ENCODE measurements at places on chromosomes 5 and 9.

DNA sequence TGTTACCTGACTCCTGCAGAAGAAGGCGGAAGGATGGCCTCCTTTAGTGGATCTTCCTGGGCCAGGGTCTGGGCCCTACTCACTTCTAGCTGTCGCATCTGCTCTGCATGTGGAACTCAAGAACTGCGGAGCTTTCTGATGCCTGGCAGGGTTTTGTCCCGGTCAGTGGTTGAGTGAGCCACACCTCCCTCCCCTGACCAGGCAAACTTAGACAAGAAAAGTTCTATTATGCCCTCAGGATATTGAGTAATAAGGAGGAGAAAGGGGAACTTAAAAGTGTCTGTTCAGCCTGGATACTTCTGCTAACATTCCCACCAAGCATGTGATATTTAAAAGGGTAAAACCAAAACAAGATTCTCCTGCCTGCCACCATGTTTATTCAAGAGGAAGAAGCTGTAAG lies at the start of gene FYB1:
FYB1 (minus strand) TSS at position 127 of the 400 bp plus-strand sequence. CDS start 16,603 bp downstream, outside the sequence.
- DNase-seq = no peak

GRCh38 chr5:116229131-116229689 lies 144.4 kb downstream of the COMMD10 start:
- DNase-seq = no peak

DNA sequence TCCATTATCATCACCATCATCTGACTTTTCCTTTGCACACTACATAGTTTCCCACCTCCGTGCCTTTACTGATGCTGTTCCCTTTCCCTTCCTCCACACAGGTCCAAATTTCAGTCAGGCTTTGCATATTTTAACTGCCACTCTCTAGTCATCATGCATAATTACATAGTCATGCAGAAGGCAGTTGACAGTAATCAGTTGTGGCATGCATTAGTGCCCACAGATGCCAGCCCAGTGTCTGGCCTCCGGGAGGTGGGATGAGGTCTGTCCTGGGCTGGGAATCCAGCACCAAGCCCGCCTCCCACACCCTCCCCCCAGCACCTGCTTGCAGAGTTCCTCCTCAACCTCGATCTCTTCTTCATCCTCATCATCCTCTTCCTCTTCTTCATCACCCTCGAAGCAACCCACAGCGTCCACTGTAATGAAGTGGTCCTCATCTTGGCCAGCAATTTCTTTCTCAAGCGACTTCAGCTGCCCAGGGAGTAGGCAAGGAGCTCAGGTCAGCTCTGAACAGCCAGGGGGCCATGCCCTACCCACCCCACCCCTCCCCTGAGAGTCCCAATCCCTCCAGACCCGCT lies 8.8 kb downstream of the BBLN start:
- DNase-seq = no peak

- DNase-seq = no peak
Observed at GRCh38 chr5:58818465-58818864, 235.6 kb downstream of the RAB3C start.

DNA sequence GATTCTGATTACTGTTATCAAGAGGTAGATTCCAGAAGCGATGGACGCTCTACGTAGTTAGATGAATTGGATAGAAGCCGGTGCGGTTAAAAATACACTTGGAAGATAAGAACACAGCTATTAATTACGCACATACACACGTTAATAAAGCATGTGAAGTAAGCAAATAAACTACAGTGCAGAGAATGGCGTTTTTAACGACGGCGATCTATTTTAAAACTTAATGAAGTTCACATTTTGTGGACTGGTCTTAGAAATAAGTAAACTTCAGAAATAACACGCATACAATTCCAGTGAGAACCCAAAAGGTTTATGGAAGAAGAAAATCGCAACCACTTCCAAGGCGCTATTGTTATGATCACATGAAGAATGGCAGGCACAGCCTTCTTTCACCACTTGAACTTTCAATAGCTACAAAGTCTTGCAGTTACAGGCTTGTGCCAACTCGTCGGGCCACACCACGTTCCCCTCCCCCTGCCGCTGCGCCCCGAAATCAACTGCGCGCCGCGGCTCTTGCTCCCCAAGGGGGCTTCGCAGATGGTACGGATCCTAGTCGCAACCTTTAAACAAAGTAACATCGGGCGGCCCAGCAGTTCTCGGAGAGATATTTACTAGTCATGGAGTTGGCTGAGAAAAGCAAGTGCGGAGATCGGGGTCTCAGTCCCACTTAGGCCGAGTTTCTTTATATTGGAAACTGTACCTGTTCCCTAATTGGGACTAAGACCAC lies 866 bp upstream of the SEMA6A start:
- no peak for DNase-seq

- DNase-seq = peak; percentile 81
Observed at GRCh38 chr5:139131465-139131864, 66.7 kb downstream of the SIL1 start.

DNA sequence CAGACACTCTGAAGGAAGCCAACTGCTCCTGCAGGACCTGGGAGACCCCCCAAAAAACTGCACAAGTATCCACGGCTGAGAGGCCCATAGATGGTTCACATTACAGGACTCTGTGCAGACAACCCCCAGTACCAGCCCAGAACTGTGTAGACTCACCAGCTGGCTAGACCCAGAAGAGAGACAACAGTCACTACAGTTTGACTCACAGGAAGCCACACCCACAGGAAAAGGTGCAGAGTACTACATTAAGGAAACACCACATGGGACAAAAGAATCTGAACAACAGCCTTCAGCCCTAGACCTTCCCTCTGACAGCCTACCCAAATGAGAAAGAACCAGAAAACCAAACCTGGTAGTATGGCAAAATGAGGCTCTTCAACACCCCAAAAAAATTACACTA lies 281.2 kb upstream of the RGMB start:
- DNase-seq = no peak

DNA sequence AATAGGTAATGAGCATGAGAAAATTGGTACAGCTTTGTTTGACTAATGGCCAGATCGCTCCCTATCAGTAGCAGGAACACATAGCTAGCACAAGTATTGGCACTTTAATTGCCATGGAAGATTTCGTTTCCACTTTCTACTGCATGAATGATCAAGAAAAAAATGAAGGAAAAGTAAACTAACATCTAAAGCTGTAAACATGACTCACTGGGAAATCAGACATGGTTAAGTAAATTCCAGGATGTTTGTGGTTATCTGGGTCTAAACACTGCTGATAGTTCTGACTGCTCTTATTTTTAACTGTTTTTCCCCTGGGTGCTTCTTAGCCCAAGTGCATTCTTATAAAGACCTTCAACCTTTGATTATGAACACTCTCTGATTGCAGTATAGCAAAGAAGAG lies 388.9 kb downstream of the NR2F1-AS1 start:
- no peak for DNase-seq

GRCh38 chr9:133066181-133066983 lies 4.6 kb downstream of the CEL start:
- DNase-seq = no peak

DNA sequence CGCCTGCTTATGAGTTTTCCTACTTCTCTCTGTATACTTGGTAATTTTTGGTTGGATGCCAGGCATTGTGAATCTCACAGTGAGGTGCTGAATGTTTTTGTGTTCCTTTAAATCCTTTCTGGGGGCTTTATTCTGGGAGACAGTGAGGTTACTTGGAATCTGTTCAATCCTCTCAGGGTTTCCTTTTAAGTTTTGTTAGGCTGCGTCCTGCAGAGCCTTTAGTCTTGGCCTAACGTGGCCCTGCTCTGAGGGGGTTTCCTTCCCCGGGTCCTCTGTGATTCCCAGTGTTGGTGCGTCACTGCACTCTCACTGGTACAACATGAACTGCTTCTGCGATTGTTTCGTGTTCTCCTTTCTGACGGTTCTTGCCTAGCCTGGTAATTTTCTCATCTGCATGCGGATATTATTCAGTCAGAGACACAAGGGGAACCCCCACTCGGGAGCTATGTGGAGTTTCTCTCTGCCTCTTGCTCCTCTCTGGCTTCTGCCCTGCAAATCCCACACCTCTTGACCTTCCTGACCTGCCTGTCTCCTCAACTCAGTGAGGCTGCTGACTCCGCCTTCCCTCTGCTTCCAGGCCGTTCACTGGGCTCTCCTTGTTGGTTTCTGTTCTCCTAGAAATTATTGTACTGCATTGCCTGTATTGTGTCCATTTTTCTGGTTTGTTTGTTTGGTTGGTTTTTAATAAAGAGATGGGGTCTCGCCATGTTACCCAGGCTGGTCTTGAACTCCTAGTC lies 128.1 kb downstream of the DAB2IP start:
- no peak for DNase-seq

DNA sequence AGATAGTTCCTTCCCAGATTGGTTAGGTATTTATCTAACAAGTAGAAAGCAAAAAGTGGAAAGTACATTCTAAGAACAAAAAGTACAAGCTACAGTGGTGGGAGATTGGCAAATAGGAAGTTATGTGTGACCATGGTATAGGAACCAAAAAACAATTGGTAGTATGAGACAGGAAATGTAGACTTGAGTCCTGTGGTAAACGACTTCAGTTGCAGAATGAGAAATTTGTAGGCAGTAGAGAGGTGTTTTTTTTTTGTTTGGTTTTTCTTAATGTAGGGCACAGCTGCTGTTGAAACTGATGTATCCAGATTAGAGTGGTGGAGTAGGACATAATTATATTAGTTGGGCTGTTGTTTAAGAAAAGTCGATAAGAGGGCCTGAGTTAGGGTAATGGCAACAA lies 72.0 kb downstream of the CCNH start:
- DNase-seq = no peak

DNA sequence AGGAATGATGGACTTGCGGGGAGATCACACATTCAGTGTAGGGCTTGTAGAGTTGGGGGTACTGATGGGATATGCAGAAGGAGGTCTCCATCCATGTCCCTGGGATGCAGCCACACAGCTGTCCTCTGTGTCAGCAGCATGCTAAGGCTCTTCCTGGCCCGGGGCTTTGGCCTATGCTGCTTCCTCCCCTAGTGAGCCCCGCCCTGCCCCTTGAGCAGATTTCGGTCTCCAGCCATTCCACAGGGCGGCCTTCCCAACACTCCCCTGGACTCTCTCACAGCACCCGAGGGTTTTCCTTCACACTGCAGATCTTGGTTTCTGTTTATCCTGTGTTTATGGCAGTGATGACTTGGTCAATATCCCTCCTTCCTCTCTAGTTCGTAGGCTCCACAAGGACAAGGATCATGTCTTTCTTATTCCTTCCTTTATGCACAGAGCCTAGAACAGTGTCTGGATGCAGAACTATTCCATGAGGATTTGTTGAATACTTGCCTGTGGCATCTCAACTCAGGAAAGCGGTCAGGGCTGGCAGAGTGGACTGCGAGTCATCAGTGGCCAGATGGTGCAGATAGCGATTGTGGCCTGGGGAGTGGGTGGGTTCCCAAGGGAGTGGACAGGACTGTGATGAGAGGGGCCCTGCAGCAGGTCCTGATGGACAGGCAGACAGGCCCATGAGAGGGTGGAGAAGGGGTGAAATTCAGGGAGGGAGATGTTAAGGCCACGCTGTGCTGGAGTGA lies 114.2 kb downstream of the RGS3 start:
- no peak for DNase-seq

DNA sequence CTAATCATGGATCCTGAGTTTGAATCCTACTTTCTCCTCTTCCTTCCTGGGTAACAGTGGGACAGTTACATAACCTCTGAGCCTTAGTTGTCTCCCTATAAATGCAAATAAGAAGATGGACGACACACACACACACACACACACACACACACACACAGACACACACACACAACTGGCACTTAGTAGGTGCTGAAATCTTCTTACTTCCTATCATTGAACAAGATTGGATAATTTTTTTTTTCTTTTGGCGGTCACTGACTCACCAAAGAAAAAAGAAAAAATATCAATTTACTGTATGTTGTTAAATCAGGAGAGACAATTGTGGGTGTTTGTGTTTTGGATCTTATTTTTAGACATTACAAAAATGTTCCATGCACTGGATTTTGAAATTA lies 28.4 kb upstream of the TNFSF8 start:
- no peak for DNase-seq

DNA sequence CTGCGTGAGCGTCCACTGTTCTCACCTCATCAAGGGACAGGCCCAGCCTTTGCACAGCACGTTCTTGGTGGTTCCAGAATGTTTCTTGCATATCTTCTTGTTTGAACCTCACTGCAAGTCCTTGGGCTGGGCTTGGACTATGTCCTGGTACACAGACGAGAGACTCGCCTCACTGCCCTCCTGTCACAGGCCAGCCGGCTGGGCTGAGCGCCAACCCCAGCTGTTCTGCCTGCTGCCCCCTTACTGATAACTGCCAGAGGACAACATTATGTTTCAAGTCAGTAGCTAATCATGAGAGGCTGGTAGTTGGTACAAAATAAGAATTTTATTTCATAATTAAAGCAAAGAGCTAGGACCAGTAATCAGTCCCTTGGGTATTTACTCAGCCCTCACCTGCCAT lies 52.8 kb upstream of the LRRTM2 start:
- peak; percentile 81 for DNase-seq

DNA sequence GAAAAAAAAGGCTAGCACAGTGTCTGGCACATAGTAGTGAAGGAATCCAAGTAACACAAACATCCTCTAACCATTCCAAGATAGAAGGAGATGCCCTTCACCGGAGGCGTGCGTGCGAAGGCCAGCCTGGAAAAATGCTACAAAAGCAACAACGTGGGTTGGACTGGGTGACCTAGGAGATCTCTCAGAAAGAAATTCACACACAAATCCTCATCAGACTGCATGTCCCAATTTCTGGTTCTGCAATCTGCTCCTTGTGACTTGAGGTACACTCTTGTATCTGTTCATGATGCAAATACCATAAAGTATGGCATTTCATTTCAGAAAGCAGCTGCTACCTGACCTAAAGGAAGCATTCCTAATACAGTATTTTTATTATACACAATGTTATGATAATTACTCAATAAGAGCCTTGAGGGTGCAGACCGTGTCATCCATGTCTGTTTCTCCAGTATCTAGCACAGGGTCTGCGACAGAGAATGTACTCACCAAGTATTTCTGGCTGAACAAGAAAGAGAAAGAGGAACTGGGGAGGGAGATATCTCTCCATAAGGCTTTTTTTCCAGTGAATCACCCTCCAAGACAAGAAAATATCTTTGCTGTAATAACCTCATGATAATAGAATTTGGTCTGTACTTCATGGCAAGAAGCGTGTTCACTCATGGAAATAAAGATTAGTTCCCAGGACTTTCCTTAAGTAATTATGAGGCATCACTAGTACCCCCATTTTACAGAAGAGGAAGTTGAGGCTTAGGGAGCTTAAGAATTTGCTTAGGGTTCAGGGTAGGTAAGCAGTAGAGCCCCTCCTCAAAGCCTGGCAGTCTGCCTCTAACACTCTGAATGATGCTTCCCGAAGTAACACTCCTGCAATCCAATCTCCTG lies 138.3 kb downstream of the CDK5RAP2 start:
- DNase-seq = no peak

- no peak for DNase-seq
Observed at GRCh38 chr5:120769312-120769872, 305.3 kb downstream of the PRR16 start.

- DNase-seq = no peak
Observed at GRCh38 chr5:177357459-177358351, at the start of gene RGS14. Gene RGS14, plus strand, starts transcription at chr5:177357924. Its CDS starts 101 bp downstream, at chr5:177358025.

GRCh38 chr5:130213607-130214006 lies 309.3 kb downstream of the CHSY3 start:
- no peak for DNase-seq
